ENCODE measurements at places on chromosomes 5 and 9.

DNA sequence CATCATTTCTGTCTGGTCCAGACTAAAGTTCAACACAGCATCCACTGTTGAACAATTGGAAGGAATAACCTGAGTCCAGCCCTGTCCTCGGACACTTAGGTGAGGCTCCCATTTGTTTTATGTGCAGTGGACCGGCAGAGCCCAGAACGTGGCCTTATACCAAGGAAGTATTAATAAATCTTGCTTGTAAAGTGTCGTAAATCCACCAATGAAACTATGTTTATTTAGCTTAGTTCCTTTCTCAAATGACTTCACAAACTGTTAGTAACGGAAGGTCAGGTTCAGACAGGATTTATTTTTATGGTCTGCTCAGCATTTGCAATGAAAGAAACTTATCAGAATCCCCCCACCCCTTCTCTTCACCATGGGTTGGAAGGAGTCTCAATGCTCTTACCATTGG lies 149.5 kb downstream of the PCSK1 start:
- DNase-seq = no peak

DNA sequence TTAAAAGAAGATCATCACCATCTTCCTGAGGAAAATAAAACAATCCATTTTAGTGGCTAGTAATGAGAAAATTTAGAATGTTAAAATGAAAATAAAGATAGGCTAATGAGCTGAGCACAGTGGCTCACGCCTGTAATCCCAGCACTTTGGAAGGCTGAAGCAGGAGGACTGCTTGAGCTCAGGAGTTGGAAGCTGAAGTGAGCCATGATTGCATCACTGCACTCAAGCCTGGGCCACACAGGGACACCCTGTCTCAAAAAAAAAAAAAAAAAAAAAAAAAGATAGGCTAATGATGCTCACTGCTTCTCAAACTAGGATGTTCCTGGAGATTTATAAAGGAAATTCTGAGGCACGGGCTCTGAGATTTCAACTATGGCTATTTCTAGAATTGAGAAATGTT lies 50.3 kb downstream of the CPLANE1 start:
- no peak for DNase-seq

- DNase-seq = no peak
Measured at GRCh38 chr9:28232686-28233085, 659.4 kb upstream of the C9orf72 start.

DNA sequence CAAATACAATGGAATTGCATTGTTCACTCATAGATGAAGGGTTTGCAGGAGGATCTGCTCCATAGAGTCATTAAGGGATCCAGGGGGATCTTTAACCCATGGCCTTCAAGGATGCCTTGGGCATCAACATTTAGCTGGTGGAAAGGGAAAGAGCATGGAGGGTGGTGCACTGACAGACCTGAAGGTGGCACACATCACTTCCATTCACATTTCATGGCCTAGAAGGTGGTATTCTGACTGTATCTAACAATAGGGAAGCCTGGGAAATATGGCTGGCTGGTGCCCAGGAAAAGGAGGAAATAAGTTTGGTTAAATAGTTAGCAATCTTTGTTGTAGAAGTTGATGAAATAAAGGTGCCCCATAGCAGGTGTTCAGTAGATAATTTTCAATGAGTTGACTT lies 230.2 kb downstream of the CD180 start:
- DNase-seq = no peak

- no peak for DNase-seq
Measured at GRCh38 chr5:127187706-127188105, 102.9 kb upstream of the MEGF10 start.

DNA sequence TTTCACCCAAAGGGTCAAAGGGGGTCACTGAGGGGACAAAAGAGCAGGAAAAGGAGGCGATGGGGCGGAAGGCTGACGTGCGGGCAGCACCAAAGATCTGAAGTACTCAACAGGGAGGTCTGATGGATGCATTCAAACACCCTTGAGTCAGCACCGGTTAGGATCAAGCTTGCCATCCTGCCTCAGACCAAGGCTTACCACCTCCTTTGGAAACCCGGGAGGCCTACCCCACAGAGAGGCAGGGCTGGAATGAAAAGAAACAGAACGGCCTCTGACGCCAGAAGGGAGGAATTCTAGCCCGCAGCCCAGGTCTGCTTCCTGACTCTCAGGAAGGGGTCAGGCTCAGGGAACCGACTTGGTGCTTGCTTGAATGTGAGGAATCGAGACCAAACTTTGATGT lies 125.6 kb downstream of the PAPPA start:
- DNase-seq = no peak

DNA sequence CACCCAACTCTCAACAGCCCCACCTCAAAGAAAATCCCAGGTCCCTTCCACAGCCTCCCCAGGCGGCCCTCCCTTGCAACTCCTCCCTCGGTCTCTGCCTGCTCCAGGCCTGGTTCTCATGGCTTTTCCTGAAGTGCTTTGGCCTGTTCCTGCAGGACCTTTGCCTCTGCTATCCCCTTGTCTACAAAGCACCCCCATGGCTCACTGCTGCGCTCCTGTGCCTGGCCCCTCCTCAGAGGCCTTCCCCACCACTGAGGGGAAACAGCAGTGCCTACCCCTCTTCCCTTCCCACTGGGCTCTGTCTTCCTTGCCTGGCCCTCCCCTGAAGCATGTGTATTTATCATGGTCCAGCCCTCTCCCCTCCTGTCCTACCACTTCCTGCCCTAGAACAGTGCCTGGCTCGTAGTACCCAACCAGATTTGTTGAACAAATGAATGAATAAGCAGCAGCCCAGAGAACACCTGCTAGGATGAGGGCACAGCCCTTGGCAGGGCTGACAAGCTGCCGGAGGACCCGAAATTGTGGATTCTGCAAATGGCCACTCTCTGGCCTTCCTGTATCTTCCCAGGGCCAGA lies 68.6 kb upstream of the LRRTM2 start:
- DNase-seq = no peak

GRCh38 chr9:10396615-10397014 lies 216.2 kb downstream of the PTPRD start:
- no peak for DNase-seq

- DNase-seq = no peak
Measured at GRCh38 chr5:137312011-137312410, 187.1 kb downstream of the SPOCK1 start.

- no peak for DNase-seq
Measured at GRCh38 chr5:124662181-124662781, 84.2 kb downstream of the ZNF608 start.

DNA sequence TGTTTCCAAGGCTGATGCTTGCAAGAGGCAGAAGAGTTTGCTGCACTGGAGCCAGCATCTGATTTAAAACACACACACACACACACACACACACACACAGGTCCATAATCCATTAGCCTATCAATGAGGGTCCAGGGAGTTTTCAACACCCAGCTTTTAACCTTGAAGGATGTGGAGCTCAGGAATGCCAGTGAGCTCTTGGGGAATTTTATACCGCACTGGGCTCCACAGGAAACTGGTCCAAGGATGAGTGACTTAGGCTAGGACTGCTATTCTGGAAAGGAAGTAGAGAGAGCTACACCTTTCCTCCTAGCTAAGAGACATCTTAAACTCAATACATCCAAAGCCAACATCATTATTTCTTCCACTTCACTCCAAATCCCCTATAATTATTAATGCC lies 942 bp upstream of the NRG2 start:
- DNase-seq = no peak

DNA sequence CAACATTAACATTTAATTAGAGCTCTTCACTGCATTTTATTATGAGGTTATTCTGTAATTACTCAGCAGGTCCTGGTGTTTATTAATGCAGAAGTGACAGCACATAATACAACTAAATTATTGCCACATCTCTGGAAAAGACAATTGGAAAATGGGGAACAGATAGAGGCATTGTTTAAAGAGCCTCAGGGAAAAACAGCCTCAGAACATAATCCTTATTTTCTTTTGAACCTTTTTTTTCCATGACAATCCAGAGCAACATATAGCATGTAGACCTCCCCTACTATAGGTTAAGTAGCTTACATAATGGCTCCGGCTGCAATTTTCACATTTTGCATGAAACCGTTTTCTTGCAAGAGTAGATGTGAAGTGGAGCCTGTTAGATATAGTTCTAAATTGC lies 87.2 kb downstream of the RMI1 start:
- DNase-seq = no peak

GRCh38 chr9:4077499-4078102 lies 222.3 kb downstream of the GLIS3 start:
- peak; percentile 10 for DNase-seq

GRCh38 chr9:20189871-20190270 lies 401.0 kb upstream of the SLC24A2 start:
- DNase-seq = no peak

GRCh38 chr5:109643791-109644350 lies 45.9 kb upstream of the MAN2A1 start:
- DNase-seq = no peak

DNA sequence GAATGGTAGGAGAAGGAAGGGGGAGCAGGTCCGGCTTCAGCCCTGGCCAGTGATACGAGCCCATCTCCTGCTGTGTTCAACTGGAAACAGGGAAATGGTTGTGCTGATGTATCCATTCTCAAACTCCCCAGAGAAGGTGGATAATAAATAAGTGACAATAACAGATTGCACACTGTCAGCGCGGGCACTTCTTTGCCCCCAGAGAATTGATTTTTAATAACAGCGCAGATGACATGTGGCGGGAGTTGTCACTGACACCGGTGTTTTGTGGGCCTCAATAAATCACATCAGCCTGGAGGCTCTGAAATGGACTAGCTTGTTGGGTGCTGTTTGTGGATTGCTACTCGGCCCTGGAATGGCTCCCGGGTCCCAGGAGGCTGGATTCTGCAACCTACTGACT lies 141.4 kb upstream of the PANK3 start:
- no peak for DNase-seq

- DNase-seq = no peak
Measured at GRCh38 chr5:126811515-126812198, 34.7 kb downstream of the LMNB1 start.

DNA sequence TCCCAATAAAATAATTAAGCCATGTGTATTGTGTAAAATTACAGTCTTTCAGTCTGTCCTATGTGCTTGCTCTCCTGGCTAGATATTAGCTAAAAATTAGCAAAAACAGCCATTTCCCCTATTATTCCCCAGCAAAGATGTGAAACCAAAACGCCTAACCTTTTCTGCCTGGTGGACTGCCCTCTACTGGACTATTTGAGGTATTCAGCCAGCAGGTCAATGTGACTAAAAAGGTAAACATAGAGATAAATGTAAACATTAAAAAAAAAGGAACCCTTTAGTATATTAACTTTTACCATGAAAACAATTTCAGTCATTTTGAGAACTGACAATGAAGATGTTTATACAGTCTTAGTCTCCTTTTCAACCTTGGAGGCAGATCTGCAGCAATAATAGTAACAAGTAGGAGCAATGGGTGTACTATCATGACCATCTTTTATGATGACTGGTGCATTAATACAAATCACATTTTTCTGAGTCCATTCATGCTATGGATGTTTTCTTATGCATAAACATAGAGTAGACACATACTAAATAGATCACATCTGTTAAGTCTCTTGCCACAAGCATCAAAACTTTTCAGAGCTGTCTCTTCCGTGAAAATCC lies 10.1 kb downstream of the ATG12 start:
- no peak for DNase-seq

DNA sequence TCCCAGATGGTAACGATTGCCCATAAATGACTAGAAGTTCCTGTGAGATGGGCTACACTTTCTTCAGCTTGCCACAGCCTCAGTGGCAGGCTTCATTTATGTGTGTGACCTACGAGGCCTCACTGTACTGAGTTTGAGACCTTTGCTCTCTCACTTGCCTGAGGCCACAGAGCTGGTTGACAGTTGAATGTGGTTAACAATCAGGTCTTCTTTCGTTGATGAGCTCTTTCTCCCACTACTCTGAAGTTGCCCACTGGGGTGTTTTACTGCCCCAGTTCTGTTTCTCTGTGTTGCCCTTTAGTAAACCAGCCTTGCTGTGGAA lies 70.5 kb downstream of the CYFIP2 start:
- DNase-seq = no peak

GRCh38 chr9:135802876-135803419 lies 101.0 kb downstream of the KCNT1 start:
- no peak for DNase-seq

GRCh38 chr5:159732220-159732619 lies 184.1 kb upstream of the ADRA1B start:
- no peak for DNase-seq

DNA sequence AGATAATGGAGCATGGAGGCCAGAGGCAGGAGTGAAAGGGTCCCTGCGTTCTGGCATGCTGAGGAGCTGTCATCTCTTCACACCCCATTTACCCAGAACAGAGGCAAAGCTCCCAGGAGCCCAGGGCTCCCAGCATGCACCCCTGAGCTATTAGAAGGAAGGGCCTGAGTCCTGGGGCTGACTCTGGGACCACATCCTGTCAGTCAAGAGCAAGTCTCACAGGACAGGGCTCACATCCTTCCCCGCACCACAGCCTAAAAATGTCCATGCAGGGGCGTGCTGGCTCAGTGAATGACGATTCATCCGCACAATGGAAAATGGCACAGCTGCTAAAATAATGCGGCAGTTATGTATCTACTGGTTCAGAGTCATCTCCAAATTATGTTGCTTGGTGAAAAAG lies 31.4 kb downstream of the CAMK2A start:
- DNase-seq = no peak

DNA sequence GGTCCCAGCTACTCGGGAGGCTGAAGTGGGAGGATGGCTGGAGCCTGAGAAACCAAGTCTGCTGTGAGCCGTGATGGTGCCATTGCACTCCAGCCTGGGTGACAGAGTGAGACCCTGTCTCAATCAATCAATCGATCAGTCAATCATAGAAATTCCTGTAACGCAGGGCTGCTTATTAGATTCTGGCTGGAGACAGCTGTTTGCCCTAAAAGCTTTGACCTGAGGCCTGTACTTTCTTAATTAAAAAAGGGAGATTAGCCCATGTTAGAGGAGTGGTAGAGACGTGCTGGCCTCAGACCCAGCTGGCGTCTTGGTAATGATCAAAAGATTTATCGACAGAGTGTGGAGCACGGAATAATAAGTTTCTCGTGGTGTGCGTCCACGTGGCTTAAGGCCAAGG lies 40.5 kb upstream of the HMCN2 start:
- no peak for DNase-seq

DNA sequence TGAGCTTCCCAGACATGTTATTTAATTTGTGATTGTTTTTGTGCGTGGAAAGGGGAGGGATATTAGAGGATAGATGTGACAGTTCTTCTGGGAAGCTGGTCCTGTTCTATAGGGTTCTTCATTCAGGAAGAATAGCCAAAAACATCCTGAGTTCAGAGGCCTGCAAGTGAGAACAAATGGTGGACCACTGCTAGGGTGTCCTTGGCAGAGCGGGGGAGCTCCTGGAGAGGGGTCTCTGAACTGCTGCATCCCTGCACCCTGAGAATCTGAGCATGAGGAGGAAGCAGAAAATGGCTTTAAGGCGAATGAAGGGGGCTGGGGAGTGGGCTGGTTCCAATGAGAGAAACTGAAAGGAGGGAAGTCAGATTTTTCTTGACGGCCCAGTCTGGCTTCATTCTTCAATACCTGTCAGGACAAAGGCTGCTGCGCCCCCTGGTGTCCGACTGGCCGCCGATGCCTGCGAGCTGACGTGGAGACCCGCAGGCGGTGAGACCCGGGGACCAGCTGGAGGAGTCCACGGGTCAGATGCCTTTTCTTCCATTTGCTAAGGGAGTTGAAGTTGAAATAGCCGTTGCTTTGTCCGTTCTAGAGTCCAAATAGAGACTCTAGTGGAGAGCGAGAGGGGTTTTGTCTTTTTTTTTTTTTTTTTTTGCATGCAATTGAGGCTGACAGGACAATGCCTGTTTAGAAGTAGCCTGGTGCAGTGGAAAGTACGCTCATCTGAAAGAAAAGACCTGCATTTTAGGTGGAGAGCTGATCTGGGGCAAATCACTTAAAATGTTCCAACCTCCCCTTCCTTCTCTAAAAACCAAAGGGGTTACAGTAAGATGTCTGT lies 39.5 kb upstream of the NFIB start:
- peak; percentile 47 for DNase-seq
